ENCODE measurements at places on chromosomes 2 and 18.

- no peak for DNase-seq
Measured at GRCh38 chr2:144512891-144513351, 7.0 kb downstream of the ZEB2 start.

GRCh38 chr18:78981394-78981831, 1.8 kb downstream of the SALL3 start:
- DNase-seq, result no peak

- DNase-seq, result no peak
Measured at GRCh38 chr18:13271302-13271911, 52.8 kb downstream of the LDLRAD4 start.

GRCh38 chr2:124318913-124319312, 293.8 kb downstream of the CNTNAP5 start:
- no peak for DNase-seq

DNA sequence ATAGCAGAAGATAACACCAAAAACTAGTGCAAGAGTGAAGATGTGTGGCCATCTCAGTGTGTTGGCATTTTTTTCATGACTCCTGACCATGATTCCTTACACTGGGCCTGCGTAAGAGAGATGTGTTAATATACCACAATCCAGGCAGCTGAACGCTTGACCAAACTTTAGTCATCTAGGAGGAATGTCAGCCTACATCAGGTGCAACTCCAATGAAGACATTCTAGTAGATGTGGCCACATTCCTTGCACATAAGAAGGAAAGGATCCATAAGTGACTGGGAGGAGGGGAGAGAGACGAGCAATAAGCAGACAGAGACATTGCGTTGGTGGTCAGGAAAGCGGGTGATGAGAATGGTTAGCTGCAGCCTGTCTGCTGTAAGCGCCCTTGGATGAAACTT, 42.6 kb downstream of the CYRIA start:
- no peak for DNase-seq

DNA sequence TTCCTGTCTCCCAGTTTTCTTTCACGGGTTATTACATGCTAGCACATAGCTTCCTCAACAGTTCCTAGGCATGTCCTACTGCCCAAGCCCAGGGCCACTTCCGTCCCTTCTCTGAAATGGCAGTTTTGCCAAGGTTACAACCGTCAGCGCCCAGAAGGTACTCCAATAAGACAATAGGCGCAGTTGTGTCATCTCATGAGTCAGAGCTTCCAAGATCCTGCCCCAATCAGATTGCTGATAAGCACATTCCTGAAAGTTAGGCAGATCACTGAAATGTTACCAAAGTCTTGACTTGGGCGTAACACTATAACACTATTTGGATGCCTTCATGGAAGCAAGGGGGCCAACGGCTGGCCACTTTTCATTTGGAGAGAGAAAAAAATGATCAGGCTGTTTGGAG, 34.2 kb downstream of the GKN2 start:
- no peak for DNase-seq

DNA sequence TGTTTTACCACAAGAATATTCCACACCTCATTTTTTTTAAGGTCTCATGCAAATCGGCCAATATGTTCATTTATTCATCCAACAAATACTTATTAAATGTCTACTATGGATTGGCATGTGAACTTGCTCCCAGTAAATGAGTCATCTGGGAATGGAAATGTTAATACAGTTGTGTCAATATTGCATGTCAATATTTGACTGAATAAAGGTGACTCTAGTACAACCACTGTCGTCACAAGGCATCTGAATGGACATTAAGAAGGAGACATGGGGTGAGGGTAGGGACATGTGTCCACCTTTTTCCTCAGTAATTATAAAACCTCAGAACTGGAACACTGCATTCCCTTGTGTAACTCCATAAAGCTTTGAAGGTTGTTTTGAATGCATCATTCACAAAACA, 365.4 kb downstream of the ADCYAP1 start:
- no peak for DNase-seq

Data from activated CD4-positive, alpha-beta T cell treated with anti-CD3 and anti-CD28 coated beads, Interleukin-2, amount 50 U/mL, for 24 hours (primary cell).